ENCODE measurements at places on chromosomes 11 and 22. TPM values are rescaled to one million over a fixed set of nuclear protein-coding genes. Genes with fewer than 3 reads are reported as not detected.

DNA sequence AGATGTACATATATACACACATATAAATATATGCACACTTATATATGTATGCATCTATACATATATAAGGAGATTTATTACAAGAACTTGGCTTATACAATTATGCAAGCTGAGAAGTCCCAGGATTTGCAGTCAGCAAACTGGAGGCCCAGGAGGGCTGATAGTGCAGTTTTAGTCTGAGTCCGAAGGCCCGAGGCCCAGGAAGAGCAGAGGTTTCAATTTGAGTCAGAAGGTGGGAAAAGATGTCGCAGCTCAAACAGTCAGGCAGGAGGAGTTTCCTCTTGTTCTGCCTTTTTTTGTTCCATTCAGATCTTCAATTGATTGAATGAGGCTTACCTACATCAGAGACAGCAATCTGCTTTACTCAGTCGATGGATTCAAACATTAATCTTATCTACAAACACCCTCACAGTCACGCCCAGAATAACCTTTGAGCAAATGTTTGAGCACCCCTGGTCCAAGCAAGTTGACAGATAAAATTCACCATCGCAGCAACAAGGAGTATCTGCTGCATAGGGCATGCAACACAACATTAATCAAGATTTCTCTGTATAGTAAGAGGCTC is 4.0 kb upstream of the SGSM1 start:
- H3K36me3 ChIP-seq: no peaks in the 10 kb centered on the region
- no peaks in the 10 kb centered on the region for H3K27me3 ChIP-seq
- peaks cover 3% of the 10 kb centered on the region for H3K4me1 ChIP-seq
- no peak for DNase-seq
- no peak overlapping the region for H3K27ac ChIP-seq

GRCh38 chr11:45021692-45022141 is 71.0 kb upstream of the TP53I11 start:
- H3K4me1 ChIP-seq: no peaks in the 10 kb centered on the region
- H3K4me3 ChIP-seq: no peak overlapping the region
- H3K27ac ChIP-seq: no peak overlapping the region
- no peak for DNase-seq
- peaks cover 6% of the 10 kb centered on the region for H3K27me3 ChIP-seq
- no peaks in the 10 kb centered on the region for H3K36me3 ChIP-seq

DNA sequence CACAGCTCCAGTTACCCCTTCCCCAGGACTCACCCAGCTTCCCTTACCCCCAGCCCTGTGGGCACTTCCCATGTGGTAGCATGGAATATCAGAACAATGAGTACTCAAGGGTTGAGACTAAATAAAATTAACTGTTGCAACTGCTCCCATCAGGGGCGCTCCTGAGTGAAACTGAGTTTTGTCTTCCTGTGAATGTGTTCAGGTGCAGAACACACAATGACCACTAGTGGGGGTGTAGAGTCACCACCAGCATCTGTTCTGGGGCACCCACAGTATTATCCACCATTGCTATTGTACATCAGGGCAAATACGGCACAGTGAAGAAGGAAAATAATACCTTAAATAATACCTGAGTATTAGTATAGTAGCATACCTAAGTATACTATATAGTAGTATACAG is 689.7 kb downstream of the TBC1D22A start:
- H3K36me3 ChIP-seq: no peaks in the 10 kb centered on the region
- H3K27me3 ChIP-seq: no peaks in the 10 kb centered on the region
- no peak overlapping the region for H3K27ac ChIP-seq
- peak; percentile 68 for DNase-seq

OR52H1 gene
- not detected for total RNA-seq

DNA sequence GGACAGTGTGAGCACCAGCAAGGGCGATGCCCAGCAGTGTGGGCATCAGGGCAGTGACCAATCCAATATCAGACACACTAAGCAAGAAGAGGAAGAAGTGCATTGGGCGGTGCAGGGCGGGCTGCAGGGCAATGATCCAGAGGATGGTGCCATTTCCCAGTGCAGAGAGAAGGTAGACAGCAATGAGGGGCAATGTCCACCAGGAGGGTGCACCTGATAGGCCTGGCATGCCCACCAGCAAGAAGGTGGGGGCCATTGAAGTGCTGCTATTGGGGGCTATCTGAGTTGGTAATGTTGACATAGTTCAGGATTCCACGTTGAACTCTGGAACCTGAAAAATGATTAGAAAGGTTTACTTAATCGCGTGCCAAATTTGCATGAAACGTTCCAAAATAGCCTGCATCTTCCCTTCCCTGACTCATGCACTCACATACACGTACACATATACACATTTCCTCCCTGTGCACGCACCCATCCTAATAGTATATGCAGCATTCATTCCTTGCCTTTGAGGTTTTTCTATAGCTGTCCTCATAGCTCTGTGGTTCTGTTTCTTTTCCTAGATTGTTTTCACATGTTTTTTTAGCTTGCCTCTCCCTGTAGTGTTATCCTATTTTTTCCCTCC is at the start of gene OR51S1:
OR51S1 (minus strand) TSS at position 301 of the 625 bp plus-strand sequence; CDS start at position 301, 0 bp downstream.
- no peak within 1 kb of the TSS for H3K4me3 ChIP-seq
- no peaks in the 10 kb centered on the region for H3K4me1 ChIP-seq
- DNase-seq: no peak
- no peak within 1 kb of the TSS for H3K27ac ChIP-seq
- peaks cover 5% of the 10 kb centered on the region for H3K27me3 ChIP-seq
- no peaks in the 10 kb centered on the region for H3K36me3 ChIP-seq

GRCh38 chr22:32531931-32532819 is 57.6 kb downstream of the FBXO7 start:
- DNase-seq: no peak
- H3K27me3 ChIP-seq: no peaks in the 10 kb centered on the region
- H3K36me3 ChIP-seq: no peaks in the 10 kb centered on the region
- H3K4me1 ChIP-seq: peaks cover 4% of the 10 kb centered on the region
- H3K4me3 ChIP-seq: no peak overlapping the region
- no peak overlapping the region for H3K27ac ChIP-seq

GRCh38 chr22:19172213-19173046 is 6.1 kb downstream of the SLC25A1 start:
- no peak for DNase-seq
- H3K4me1 ChIP-seq: peaks cover 62% of the 10 kb centered on the region
- peaks cover 12% of the 10 kb centered on the region for H3K27me3 ChIP-seq

CLDN25 gene
- total RNA-seq: not detected

DNA sequence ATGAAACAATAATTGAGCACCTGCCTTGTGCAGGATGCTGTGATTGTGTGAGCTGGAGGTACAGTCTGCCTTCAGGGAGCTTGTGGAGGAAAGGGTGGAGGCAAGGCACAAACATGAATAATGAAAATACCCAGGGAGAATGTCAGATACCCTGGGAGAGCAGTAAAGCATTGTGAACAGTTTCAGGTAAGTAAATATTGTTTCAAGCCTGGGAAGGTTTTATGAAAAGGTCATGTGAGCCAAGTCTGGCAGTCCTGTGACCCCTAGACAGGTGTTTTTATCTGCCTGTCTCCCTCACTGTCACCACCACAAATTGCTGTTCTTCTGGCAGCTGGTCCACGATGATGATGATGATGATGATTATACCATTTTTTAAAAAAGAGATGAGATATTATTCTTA is 32.0 kb downstream of the SPECC1L start:
- H3K27ac ChIP-seq: peak overlapping the region; percentile 37
- no peak overlapping the region for H3K4me3 ChIP-seq
- DNase-seq: no peak
- no peaks in the 10 kb centered on the region for H3K27me3 ChIP-seq
- H3K36me3 ChIP-seq: peaks cover 20% of the 10 kb centered on the region
- peaks cover 14% of the 10 kb centered on the region for H3K4me1 ChIP-seq

VSIG2 gene
- not detected for total RNA-seq

GRCh38 chr11:61007383-61007955 is 36.0 kb downstream of the CD6 start:
- H3K27me3 ChIP-seq: no peaks in the 10 kb centered on the region
- no peaks in the 10 kb centered on the region for H3K36me3 ChIP-seq
- no peak overlapping the region for H3K4me3 ChIP-seq
- no peak for DNase-seq

DNA sequence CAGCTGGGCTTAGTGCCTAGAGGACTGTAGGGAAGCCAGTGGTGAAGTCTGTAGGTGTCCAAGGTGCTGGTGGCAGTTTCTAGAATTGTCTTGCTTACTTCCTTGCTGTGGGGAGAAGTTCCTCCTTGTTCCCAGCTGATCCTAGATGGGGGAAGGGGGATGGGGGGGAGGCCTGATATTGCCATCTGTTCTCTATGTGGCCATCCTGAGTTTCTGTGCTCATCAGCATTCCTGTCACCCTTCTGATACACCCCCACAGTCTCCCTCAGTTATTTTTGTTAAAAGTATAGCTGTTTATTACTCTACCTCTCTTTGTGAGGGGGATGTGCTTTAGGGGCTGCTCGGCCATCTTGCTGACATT is 36.5 kb downstream of the MADD start:
- no peak overlapping the region for H3K27ac ChIP-seq
- H3K4me3 ChIP-seq: no peak overlapping the region
- no peaks in the 10 kb centered on the region for H3K4me1 ChIP-seq
- DNase-seq: no peak

GDPD5 gene
- 27.5 TPM for total RNA-seq

GRCh38 chr22:44941207-44941606 is 68.6 kb downstream of the PHF21B start:
- peaks cover 20% of the 10 kb centered on the region for H3K27me3 ChIP-seq
- no peak for DNase-seq
- no peaks in the 10 kb centered on the region for H3K4me1 ChIP-seq
- no peaks in the 10 kb centered on the region for H3K36me3 ChIP-seq
- no peak overlapping the region for H3K4me3 ChIP-seq

- no peak for DNase-seq
- H3K36me3 ChIP-seq: no peaks in the 10 kb centered on the region
- H3K27ac ChIP-seq: no peak overlapping the region
- H3K4me3 ChIP-seq: no peak overlapping the region
These were observed 3.9 kb downstream of the PRDM11 start for GRCh38 chr11:45150301-45150700.

Data from HCT116 (cell line).